ENCODE measurements at places on chromosomes 16 and 17.

DNA sequence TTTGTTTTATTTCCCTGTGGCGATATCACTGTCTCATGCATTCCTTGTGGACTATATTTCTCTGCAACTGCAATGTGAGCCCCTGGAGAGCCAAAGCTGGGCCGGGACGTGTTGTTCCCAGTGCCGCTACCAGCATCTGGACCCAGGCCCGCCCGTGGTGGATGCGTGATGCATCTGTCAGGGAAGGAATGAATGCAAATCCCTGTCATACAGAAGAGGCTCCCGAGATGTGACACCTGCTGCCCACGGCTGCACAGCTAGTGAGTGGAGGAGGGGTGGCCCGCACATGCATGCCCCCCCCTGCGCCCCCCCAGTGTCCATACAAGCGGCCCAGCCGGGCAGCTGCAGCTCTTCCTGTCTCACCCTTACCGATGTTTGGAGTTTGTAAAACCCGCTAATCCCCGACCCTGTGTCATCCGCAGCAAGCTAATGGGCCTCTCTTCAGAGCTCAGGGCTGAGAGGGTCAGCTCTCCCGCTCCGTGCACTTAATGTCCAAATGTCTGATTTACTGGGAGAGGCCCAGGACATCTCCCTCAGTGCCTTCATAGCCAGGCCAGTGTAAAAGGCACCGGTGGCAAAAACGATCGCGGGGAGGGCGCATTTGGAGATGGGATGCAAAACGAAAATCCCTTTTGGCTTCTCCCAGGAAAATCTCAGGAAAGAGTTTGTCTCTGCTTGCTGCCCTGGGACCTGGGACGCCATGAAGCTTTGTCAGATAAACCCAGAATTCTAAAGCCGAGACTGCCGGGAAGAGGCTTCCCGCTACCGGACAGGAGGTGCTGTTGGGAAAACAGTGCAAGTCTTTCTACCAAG is 91.8 kb downstream of the FOXL1 start:
- no peak for DNase-seq

- DNase-seq, result no peak
Observed at GRCh38 chr16:57475711-57476339, 10.5 kb downstream of the DOK4 start.

DNA sequence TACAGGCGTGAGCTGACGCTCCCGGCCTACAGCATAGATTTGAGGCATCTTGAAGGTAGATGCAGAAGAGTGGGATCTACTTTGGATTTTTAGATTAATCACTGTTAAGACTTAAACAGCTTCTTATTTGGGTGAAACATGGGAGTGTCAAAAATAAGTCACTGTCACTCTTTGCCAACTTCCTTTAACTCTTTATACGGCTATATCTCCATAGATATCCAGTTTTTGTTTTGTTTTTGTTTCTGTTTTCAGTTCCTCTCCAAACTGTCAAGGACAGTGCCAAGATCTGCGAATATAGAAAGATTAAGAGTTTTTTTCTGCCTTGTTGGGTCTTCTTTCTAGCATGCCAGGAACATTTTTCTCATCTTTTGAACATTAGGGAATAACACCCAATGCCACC is 706.1 kb downstream of the WWOX start:
- DNase-seq, result no peak

DNA sequence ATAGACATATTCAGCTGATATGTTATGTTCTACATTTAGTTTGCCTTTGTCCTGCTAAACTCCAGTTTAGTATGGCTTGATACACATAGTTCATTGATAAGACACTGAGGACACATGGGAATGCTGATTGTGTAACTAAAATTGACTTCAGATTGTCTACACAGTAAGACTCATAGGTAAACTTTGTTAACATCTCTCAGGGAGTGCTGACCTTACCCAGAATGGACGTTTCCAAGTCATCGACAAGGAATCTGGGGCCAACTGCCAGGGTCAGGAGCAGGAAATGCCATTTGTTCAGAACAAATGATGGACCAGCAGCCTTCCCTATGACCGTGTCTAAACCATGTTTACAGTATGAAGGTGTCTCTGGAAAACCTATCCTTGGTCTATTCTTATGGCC is 58.7 kb downstream of the DYNLRB2 start:
- no peak for DNase-seq

GRCh38 chr17:1649844-1650501 is at the start of gene RILP:
Gene RILP (minus strand): TSS chr17:1649866. CDS start chr17:1649804, 62 bp downstream.
- DNase-seq, result no peak

DNA sequence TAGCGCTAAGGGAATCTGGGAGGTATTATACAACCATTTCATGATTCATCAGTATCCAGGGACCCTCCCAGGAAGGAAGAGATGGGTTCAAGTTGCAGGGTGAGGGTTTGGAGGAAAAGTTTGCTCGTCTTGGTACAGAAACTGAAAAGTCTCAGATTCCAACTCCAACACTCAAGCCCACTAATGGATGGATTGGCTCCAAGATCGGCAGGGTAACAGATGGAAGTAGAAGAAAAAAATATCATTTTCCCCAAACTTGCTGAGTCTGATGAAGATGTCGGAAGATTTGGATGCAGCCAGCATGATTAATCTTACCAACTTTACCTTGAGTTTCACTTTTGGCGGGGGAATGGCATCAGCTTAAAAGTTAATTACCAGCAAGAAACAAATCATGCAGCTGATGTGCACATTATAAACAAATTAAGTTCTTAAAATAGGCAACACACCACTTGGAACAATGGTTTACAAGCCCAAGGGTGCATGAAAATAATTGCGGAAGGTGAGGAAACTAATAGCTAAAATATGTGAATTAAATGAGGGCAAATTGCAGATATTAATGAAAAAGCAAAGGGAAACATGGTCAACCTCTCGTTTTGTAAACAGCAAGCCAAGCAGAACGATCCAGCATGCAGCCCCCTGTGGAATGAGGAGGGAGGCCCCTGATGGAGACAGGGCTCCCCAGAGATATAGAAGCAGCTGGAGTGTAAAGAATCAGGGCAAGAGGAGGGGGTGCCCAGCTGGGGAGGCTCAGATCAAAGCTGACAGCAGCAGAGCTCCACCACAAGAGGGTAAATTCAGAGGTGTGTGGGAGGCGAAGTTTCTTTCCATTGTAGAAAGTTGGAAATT is 44.1 kb upstream of the GRIN2A start:
- no peak for DNase-seq

GRCh38 chr16:31441956-31442355 is 633 bp downstream of the ZNF843 start:
- no peak for DNase-seq
